Lung (tissue), 17 donors: ENCODE measurements at places on chromosomes 13 and 19. TPM values are rescaled to one million over a fixed set of nuclear protein-coding genes. Genes with fewer than 3 reads are reported as not detected.

RXFP2 gene
- not detected for total RNA-seq

ZNF575 gene
- 2.3 TPM for total RNA-seq

TMEM190 gene
- 106 TPM for total RNA-seq

THSD8 gene
- total RNA-seq = 2.2 TPM

DNA sequence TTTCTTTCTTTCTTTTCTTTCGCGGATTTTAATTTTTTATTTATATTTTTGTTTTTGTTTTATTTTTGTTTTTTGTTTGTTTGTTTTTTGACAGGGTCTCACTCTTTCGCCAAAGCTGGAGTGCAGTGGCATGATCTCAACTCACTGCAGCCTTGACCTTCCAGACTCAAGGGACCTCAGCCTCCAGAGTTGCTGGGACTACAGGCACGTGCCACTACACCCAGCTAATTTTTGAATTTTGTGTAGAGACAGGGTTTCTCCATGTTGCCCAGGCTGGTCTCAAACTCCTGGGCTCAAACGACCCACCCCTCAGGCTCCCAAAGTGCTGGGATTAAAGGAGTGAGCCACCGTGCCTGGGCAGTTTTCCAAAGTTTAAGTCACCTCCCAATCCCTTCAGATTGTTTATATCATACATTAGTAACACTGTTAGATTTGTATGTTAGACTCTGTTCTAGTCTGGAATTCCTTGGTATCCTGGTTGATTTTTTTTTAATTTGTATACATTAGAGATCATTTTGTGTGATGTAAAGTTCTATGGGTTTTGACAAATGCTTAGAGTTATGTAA is 597.3 kb downstream of the DCT start:
- DNase-seq = no peak

DNA sequence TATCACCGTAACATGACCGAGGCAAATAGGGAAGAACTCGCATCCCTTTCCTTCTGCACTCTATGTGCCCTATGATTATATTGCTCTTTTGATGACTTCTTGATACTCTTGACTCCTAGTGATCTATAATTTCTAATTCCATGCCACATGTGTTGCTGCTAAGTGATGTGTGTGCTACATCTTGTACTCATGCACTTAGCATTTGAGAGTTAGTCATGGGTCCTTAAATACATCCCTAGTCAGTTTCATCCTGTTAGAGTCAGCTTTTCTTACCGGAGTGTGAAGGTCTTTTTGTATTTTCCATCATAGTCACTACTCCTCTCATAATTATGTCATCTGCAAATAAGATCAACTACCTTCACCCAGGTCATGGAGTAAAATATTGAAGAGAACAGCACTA is 30.2 kb downstream of the RXFP2 start:
- no peak for DNase-seq

GRCh38 chr13:97240788-97241734 is 18.9 kb downstream of the MBNL2 start:
- DNase-seq = peak; percentile 61

DNA sequence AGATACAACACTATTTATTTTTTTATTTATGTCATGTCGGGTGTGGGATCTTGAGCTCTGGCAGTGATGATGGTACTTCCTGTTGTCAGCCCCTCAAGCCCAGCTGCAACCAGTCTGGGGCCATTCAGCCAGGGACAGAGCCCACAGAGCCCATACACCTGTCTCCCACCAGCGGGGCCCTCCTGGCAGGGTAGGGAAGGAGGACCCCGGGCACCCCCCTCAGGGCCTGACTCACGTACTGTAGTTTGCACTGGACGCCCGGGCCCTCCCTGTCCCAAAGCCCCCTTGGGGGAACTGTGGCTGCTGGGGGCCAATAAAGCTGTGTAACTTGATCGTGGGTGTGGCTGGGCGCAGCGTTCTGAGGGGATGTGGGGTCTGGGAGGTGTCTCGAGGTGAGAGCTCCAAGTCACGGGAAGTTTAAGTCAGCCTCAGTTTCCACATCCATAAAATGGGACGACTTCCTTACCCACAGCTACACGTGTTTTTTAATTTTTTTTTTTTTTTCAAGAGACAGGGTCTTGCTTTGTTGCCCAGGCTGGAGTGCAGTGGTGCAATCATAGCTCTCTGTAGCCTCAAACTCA is 9.5 kb downstream of the ATG4D start:
- no peak for DNase-seq

DNA sequence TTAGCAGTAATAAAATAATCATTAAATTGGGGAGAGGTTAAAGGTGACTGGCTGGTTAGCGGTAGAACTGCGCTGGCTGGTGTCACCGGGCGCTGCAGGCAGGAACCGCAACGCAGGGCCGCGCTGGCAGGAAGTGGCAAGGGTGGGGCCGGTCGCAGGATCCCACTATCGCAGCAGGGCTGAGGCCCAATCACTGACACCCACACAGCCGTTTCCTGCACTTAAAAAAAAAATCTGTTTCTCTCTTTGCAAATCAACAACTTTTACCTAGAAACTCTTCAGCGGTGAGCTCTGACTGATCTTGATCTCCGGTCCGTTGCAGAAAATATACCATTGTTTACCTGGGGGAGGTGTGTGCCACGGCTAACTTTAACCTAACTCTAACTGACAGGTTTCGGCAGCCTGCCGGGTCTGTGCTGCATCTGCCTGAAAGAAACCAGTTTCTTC is 46.9 kb downstream of the KLF2 start:
- no peak for DNase-seq
